ENCODE measurements at places on chromosomes 1 and 21.

DNA sequence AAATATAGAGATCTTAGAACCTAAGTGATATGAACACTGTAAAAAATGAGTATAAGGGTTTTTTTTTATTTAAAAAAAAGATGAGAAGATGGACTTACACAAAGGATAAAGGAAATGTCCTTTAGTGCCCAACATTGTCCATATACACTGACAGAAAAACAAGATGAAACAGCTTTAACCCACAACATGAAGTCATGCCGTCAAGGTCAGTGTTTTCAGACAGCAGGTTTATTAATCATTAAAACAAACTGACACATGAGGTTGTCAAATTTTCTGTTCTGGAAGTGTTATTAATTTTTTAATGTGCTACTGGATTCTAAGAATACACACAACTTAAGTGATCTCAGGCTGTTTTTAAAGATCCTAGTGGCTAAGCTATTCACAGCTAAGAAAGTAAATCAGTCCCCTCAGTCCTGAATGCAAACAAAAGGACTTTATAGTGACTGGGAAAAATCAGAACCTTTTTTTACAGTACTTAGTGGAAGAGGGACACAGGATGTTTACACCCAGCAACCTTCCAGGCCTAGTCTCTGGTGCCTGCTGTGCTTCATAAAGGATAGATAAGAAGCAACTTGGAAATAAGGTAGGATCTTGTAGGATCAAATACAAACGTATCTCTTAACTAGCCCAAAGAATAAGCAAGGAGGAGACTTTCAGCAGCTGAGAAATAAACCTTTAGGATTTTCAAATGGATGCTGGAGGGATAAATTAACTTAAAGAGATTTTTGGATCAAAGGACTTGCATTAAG lies 21.9 kb upstream of the PKN2 start:
- no peak for DNase-seq

DNA sequence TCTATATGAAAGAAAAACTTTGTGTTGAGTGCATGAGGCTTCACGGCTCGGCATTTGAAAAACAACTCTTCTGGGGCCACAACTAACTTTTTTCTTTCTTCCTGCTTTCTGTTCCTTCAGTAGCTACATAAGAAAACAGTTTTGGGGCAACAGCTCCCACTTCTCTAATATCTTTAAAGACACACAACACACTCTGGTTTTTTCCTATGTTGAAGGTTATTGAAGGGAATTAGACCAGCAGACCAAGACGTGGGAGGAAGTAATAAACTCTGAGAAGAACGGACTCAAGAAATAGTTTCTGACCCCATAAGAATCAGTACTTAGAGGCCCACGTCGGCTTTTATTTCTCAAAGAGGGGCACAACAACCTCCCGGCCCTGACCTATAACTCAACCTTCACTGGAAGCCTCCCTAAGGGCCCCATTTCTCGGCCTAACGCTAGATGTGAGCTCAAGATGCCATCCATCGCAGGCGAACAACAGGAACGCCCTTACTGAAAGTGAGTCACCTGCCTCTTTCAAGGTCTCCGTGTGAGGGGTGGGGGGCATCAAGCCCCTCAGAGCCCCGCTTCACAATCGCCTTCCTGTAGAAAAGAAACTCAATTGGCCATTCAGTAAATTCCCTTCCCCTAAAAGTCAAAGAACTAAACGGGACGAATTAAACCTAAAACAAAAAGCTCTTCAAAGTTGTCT lies 844 bp downstream of the ZMYM6 start:
- peak; percentile 22 for DNase-seq

GRCh38 chr1:190747704-190748103 lies 270.0 kb upstream of the BRINP3 start:
- DNase-seq = no peak

DNA sequence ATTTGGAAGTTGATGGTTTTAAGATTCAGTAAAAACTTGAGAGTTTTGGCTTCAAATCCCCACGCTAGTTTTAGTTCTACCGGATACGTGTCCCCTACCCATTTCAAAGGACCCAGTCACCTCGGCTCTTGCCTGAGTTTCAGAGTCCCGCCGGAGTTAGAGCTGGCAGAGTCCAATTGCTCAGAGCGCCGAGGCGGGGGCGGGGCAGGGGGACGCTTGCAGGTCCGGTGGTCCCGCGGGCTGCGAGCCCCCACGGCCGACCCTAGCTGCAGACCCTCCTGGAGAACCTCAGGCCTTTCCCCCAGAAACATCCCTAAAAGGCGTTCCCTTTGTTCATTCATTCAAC lies 765 bp upstream of the VPS45 start:
- DNase-seq = peak; percentile 6

DNA sequence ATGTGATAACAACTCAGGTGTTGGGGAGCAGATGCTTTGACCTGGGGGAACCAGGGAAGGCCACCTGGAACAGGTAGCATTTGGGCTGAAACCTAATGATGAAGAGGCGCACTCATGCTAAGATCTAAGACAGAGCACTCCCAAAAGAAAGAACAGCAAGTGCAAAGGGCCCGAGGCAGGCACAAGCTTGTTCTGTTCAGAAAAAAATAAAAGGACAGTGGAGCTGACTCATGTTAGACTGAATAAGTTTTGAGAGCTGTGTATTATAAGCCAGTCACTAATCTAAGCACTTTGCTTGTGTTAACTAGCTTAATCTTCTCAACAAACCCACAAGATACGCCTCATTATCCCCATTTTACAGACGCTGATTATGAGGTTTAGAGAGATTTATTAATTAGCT lies 90.1 kb downstream of the MATN1 start:
- no peak for DNase-seq

GRCh38 chr1:109299558-109300343 lies 7.1 kb downstream of the MYBPHL start:
- no peak for DNase-seq

DNA sequence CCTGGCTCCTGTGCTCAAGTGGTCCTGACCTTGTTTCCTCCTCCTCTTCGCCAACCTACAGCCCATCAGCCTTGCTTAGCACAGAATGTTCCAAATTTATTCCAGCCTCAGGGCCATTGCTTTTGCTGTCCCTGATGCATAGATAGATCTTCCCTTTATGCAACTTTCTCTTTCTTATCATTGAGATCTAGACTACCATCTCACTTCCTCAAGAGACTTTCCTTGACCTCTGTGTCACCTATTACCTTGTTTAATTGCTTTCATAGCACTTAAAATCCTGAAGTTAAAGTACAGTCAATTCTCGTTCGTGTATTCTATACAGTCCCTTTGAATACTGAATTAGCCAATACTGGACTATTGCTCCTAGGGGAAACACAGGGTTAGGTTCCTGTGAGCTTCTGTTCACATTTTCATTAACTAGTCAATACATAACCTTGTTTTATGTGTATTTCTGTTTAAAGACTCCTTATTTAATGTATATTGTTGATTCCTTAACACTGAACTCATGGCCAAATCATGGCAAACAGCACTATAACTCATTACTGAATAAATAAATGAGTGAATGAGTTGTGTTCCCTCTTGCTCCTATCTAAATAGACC lies 26.2 kb upstream of the MCOLN3 start:
- DNase-seq = no peak

- no peak for DNase-seq
Measured at GRCh38 chr1:153099461-153100045, 5.2 kb upstream of the SPRR2E start.

- DNase-seq = no peak
Measured at GRCh38 chr1:102050556-102050955, 53.8 kb upstream of the OLFM3 start.

- DNase-seq = no peak
Measured at GRCh38 chr21:40660461-40660860, 186.5 kb downstream of the DSCAM start.

DNA sequence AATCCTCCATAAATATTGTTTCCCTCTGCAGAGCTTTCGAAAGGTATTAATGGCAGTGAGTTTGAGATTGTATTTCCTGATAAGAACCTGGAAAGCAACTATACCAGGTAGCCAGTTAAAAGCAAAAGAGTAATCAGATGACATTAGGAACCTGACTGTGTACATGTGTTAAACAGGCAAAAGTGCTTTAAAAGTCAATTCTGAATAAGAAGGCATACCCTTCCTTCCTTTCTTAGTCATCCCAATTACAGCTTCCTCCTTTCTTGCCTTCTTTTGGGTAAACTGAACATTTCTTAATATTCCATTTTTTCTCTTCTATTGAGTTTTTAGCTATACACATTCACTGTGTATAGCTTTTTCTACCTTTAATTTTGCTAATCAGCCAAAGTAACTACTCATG lies 144.7 kb downstream of the ZNF281 start:
- no peak for DNase-seq

GRCh38 chr1:180415985-180416633 lies 86.3 kb downstream of the ACBD6 start:
- DNase-seq = no peak

DNA sequence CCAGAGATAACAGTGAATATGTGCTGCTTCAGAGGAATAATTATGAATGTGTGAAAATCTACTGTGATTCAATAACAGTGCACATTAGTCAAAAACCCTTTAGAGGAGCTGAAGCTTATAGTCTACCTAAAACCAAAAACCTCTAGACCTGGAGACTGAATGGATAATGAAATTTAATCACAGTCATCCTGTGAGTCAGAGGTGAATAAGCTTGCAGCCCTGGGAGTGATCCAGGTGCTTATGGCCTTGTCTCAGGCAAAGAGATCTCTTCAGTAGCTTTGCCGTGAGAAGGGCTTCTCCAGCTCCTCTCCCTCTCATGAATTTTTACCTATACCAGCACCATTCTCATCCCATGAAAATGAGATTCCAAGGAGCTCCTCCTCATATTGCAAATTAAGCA lies 81.3 kb upstream of the RGS4 start:
- DNase-seq = no peak

DNA sequence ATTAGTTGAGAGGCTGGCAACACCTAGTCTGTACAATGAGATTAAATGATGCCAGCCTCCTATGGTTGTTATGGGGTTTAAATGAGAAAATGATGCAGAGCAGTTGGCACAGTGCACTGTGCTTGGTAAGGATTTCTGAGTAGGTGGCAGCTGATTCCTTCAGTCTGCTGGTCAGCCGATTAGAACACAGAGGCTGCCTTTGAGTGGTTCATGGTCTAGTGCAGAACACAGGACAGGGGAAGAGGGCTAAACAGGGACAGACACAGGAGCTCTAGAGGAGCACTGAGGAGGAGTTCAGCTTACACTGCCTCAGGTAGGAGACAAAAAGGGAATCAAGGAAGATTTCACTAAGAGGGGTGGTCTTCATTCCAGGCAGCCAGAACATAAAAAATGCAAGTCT lies 1.4 kb downstream of the TIE1 start:
- DNase-seq = no peak

DNA sequence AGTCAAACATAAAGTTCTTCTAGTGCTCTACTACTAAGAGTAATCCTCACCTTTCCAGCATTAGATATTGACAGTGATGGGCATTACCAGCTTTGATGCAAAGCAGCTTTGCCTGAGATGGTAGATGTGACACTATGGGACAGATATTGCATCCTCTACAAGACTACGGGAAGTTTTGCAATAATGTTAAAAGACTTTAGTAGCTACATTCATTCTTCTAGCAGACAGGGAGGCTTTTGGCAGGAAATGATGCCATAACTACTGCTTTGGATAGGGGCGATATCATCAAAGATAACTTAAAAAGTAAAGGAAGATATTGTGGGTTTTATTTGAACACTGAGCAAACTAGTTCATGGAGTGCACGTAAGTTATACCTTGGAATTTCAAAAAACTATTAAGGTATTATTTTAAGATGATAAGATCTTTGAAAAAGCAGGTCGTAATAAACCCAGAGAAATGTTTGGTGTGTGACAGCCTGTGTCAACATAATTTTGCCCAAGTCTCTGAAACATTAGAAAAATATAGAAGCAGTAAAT lies 368.3 kb upstream of the TMPRSS15 start:
- DNase-seq = no peak

- no peak for DNase-seq
Measured at GRCh38 chr21:39377444-39378050, 28.7 kb upstream of the HMGN1 start.

DNA sequence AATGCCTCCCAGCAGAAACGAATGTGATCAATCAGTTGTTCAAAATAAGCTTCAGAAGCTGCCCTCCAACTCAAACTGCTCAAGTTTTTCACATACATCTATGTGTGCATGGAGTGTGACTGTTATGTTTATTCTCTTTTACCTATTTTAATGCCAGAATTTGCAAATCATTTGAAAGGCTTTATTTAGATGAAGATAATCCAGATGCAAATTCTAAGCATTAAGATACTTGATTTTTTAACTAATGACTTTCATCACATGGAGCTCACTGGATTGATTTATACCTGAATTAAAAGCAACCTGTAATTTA lies 69.5 kb downstream of the PLD5 start:
- no peak for DNase-seq

GRCh38 chr1:197783510-197783948 lies 8.2 kb upstream of the DENND1B start:
- DNase-seq = no peak

DNA sequence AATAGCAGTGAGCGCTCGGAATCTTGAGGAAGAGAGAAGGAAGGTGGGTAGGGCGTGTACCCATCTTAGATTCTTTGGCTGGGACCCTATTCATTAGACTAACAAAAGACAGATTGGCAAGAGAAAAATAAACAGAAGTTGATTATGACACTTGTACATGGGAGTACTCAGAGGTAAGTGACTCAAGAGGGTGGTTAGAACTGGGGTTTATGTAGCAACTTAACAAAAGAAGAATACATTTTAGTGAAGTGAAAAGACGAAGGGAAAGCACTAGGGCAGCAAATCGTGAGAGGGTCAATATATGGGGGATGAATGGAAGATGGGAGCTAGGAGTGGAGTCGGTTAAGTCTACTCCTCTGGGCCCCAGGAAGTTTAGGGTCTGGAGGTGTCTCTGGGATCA lies 25.8 kb upstream of the RCC2 start:
- DNase-seq = no peak

DNA sequence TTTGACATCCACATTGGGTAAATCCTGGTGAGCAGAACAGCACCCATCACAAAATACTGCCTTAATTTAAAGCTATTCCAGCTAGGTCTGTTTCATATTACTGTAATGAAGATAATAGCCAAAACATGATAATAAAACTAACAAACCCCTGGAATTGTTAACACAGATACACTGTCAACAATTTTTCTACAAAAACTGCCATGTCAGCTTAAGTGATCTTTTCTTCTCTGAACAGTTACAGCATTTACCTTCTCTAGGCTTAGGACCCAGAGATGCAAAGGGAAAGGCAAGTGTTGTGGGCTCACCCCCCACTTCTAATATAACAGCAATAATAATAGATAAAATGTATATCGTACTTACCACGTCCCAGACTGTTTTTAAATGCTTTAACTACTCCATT lies 92.1 kb downstream of the SMYD3 start:
- no peak for DNase-seq

DNA sequence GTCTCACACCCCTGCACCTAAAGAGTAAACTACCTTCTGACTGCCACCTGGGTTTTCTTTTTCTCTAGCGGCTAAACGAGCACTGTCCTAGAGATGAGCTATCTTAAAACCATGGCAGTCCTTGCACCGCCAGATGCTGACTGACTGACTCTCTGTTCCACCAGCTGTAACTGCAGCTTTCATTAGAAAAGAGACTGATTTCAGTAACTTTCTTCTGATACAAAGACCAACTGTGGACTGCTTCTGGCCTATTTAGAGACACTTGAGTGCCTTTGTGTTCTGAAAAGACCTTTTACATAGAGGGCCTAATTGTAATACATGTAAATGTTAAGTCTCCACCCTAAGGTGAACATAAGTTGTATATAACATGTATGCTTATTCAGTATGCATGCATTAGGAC lies 152.5 kb downstream of the DISC1 start:
- no peak for DNase-seq

Measured in stimulated activated CD4-positive, alpha-beta T cell treated with anti-CD3 and anti-CD28 coated beads, Interleukin-2, amount 100 ng/mL, for 4 hours (primary cell).